ENCODE measurements at places on chromosomes 13 and 19. TPM values are rescaled to one million over a fixed set of nuclear protein-coding genes. Genes with fewer than 3 reads are reported as not detected.

- DNase-seq = no peak
Measured at GRCh38 chr13:112445411-112446271, 69.5 kb downstream of the SPACA7 start.

GRCh38 chr13:93466502-93467036 lies 240.0 kb downstream of the GPC6 start:
- no peak for DNase-seq

- DNase-seq = no peak
Measured at GRCh38 chr13:48858122-48858902, 117.4 kb upstream of the FNDC3A start.

Gene GPR12
- not detected for total RNA-seq

DNA sequence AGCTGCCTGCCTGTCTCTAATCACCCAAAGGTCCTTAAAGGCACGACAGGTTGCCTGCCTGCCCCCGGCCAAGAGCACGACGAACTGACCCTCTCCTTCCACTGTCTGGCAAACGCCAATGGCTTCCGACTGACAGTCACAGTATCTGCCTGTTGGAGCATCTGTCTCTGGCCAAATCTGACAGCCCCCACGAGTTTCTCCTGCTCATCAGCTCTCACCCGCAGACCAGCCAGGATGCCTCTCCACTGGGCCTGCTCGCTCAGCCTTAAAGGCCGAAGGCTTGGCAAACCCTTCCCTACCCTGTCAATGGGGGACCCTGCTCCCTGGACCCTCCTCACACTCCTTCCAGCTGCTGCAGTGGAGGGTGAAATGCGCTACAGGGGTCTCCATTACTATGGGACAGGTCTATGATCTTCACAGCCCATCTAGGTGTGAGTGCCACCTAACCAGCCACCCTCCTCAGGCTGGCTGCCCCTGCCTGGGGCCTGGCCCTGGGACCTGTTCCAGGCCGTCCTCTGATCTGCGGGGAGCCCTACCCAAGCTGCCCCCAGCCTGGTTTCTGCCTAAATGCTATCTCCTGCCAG lies 932 bp downstream of the FAM83E start:
- DNase-seq = no peak

Gene ZNF441
- total RNA-seq = 3.4 TPM
